Activated CD8-positive, alpha-beta memory T cell treated with anti-CD3 and anti-CD28 coated beads for 1 hour (primary cell): ENCODE measurements at places on chromosomes 5 and 9.

DNA sequence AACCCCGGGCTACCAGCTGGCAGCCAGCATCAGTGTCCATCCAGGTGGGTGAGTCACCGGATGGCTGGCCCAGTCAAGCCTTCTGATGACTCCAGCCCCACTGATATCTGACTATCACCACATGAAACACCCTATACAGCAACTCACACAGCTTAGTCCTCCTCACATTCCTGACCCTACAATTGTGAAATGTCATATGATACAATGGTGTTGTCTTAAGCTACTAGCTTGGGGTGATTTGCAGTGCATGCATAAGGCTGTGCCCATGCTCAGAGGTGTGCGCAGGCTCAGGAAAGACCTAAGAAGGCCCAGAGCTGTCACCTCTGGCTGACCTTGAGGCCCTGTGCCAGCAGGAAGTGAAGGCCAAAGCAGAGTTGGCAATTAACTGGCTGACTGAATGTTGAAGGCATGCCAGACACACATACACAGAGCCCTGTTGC, 21.5 kb upstream of the SEMA4D start:
- DNase-seq, result no peak

DNA sequence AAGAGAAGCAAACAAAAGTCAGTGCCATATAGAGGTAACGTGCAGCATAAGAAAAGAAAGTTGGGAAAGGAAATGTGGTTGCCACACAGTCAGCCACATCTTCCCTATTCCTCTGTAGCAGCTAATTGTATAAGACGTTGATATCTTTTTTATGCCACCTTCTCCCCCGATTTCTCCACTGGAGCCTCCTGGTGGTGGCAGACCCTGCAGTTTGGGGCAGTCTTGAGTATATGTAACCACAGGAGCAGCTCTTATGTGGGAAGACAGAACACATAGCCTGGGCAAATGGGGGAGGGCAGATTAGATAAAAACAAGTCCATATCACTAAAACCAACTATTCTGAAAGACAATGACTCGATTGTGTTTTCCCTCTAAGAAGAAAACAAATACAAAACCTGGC, 99.7 kb downstream of the PLCXD3 start:
- DNase-seq, result no peak

- no peak for DNase-seq
Measured at GRCh38 chr9:109167716-109168115, 667 bp upstream of the FRRS1L start.

GRCh38 chr5:62395210-62395950, 8.3 kb downstream of the DIMT1 start:
- no peak for DNase-seq

DNA sequence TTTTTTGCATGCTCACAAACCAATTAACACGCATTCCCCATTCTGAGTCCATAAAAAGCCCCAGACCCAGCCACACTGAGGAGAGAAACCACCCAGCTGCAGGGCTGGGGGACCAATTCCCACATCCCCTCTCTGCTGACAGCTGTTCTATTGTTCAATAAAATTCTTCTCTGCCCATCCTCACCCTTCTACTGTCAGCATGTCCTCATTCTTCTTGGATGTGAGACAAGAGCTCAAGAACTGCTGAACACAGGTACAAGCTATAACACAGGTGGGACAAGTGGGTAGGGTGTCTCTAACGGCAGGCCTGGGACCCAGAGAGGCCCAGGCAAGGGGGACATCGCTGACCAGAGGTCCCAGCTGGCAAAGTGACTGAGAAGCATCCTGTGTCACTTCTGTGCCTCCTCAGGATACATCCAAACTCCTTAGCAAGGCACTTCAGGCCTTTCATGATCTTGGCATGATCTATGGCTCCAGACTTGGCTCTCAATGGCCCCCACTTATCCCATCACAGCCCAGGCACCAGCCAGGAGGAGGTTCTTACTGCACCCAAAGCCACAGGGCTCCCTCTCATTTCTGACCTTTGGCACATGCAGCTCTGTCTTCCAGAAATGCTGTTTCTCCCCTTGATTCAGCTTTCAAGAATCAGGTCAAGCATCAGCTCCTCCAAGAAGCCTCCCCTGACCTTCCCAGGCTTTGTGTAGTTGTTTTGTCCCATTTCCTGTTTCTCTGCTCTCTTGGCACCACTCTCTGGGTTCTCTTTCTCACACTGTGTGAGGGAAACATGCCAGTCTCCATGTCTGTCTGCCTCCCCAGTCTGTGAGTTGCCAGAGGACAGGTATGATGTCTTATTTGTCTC, 7.3 kb upstream of the ALDH1B1 start:
- no peak for DNase-seq

- DNase-seq, result no peak
Measured at GRCh38 chr9:16106021-16106571, 553.3 kb downstream of the CCDC171 start.

GRCh38 chr5:109340351-109340750, 69.4 kb downstream of the PJA2 start:
- DNase-seq, result no peak

- DNase-seq, result no peak
Measured at GRCh38 chr9:131986576-131986975, 93.1 kb downstream of the MED27 start.

GRCh38 chr5:75460532-75460931, 50.9 kb downstream of the CERT1 start:
- no peak for DNase-seq

- no peak for DNase-seq
Measured at GRCh38 chr9:90665072-90665471, 22.4 kb upstream of the DIRAS2 start.

- no peak for DNase-seq
Measured at GRCh38 chr9:113463418-113464285, at the start of gene RGS3. TSS of gene RGS3 (plus strand) at chr9:113463727. CDS start at chr9:113463803, 76 bp downstream.

DNA sequence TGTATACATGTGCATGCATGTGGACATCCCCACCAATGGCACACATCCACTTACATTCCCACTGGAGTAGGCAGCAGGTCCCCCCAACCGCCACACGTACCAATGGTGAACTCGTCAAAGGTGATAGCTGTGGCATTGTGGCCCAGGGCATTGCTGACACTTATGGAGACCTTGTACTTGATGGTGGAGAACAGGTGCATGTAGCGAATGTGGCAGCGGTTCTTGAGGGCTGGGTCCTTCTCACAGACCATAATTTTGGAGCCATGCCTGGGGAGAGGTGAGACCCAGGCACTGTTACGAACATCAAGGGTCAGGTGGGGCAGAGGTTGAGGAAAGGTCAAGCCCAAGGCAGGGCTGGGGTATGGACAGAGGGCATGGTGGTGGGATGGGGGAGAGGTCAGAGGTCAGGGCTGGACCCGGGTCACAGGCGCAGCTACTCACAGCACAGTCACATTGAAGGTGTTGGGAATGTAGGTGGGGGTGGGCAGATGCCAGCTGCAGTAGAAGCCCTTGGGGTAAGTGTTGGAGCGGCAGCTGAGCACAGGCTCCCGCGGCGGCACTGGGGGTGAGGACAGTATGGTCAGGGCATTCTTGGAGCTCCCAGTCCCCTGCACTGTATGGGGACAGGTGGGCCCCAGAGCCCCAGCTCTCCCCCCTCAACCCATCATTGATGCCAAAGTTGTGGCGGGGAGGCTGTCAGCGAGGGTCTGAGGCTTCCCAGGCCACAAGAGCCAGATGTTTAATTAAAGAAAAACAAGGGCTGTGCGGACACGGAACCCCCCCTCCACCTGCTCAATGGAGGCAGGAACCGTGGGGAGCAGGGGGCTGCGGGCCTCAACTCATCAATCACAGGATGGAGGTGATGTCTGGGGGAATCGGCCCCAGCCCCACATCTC, 31.9 kb downstream of the CNTFR start:
- no peak for DNase-seq

- DNase-seq, result no peak
Measured at GRCh38 chr5:58983526-58984452, 400.9 kb downstream of the RAB3C start.

GRCh38 chr9:72124947-72125346, 24.3 kb upstream of the GDA start:
- DNase-seq, result no peak

- DNase-seq, result no peak
Measured at GRCh38 chr5:172773481-172774469, 2.8 kb upstream of the DUSP1 start.

GRCh38 chr5:158670201-158670600, 429.5 kb downstream of the EBF1 start:
- DNase-seq, result no peak

DNA sequence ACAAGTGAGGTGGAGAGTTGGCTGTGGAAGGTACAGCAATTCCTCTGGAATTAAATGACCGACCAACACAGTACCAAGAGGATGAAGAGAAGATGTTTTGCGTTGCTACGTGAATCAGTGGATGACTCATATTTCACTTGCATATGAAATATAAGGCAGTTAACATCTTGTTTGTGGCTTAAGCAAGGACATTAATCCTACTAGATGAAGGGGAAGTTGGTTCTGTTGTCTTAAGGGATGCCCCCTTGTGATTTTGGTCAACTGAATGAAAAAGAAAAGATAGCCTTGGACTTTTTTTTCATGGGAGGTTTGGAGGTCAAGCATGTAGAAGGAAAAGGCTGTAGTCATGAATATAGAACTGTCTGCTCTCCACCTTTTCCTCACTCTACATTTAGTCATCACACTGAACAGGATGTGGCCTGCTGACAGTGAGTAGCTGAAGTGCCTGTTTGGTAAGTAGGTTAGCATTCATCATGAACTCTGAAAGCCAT, 33.9 kb downstream of the VLDLR start:
- no peak for DNase-seq

DNA sequence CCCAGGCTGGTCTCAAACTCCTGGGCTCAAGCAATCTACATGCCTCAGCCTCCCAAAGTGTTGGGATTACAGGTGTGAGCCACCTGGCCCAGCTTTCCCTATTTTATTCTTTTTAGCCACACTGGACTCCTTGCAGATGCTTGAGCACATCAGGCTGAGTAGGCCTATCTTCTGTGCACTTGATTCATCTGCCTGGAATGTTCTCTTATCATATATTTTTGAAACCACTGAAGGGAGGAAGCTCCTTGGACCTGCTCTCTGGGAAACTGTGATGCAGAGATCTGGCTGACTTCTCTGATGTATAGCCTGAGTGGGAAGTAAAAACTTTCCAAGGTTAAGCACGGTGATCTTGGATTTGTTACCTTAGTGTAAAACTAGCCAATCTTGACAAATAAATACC, 6.5 kb upstream of the MAT2B start:
- DNase-seq, result no peak

- DNase-seq, result no peak
Measured at GRCh38 chr5:38926121-38926520, 80.3 kb downstream of the OSMR start.

- no peak for DNase-seq
Measured at GRCh38 chr5:80076131-80077050, 41.2 kb downstream of the THBS4 start.

DNA sequence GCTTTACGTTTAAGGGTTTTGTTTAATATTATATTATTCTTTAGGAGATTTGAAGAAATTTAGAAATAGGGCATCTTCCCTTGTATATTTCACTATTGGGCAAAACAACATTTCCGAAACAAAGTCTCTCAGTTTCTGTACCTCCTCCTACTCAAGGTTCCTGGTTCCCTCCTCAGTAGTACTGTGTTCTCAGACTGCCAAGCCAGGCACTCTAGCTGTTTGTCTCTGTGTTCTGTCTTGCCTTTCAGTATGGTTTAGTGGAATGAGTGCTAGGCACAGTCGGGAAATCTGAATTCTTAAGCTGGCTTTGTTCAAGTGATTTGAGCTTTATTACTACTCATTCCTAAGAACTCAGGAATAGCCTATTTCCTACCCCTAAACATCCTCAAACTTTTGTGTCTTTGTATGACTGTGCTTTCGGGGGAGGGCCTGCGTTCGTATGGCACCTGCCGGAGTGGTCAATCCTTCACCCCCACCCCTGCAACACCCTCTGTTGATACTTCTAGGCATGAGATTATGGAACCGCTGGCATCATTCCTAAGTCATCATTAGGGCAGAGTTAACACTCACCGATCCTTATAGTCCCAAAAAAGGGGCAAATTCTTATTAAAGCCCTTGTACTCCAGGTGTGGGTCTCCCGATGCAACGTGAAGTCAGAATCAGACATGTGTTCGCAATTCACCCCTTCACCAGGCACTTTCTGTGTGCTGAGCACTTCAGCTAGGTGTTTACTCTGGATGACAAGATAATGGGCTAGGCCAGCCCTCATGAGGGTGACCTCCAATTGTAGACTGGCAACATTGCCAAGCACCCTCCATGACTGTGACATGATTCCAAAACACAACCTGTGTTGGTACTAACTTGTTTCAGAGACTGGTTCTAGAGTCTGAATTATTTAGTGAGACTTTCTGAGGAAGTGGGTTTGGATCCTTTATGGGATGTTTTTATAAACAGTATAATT, 24.5 kb downstream of the SNX18 start:
- DNase-seq, result no peak

- DNase-seq, result no peak
Measured at GRCh38 chr5:33579789-33580188, 139.0 kb downstream of the TARS1 start.

DNA sequence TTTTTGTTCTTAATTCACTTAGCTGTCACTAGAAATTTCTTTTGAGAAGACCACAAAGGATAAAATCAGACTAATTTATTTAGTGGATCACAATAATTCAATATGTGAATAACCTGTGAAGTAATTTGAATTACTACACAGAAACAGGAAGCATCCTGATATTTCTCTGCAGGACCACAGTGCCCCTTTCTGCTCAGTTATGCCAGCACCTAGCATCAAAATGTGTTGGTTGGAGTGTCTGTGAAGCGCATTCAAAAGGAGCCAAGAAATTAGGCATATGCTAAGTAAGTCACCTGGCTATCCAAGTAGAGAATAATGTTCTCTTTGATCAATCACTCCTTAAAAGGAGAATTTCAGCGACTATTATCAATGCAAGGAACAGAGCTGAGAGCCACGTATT, 187.5 kb downstream of the SLC12A2 start:
- no peak for DNase-seq

- DNase-seq, result no peak
Measured at GRCh38 chr5:117681431-117682254, 1107.0 kb upstream of the SEMA6A start.

- no peak for DNase-seq
Measured at GRCh38 chr5:6517510-6517909, 68.9 kb downstream of the UBE2QL1 start.

DNA sequence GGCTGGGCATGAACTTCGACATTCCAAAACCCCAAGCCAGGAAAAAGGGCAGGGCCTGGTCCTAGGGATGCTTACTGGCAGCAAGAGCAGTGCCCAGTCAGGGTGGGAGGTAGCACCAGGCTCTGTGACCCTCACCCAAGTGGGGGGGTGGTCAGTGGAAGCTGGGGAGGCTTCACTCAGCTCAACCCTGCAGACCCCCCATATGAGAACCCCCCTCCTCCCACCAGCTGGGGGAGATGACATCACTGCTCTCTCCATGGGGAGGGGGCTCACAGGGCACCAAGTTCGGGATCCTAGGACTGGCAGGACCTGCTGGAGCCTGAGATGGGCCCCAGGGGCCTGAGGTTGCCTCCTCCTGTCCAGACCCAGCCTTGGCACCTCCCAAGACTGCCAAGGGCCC, 4.7 kb downstream of the DNLZ start:
- DNase-seq, result no peak

- DNase-seq, result no peak
Measured at GRCh38 chr9:136339958-136340310, 12.6 kb downstream of the GPSM1 start.

GRCh38 chr5:122077366-122078115, 518 bp downstream of the LOX start:
- no peak for DNase-seq

- no peak for DNase-seq
Measured at GRCh38 chr9:71515107-71515506, 253.2 kb downstream of the CEMIP2 start.

GRCh38 chr5:141483902-141484301, 928 bp upstream of the PCDHGC4 start:
- DNase-seq, result no peak
